ENCODE measurements at places on chromosomes 3 and 15. TPM values are rescaled to one million over a fixed set of nuclear protein-coding genes. Genes with fewer than 3 reads are reported as not detected.

IQSEC1 gene
- total RNA-seq: 56.2 TPM

DPPA2 gene
- not detected for total RNA-seq

TMEM87A gene
- total RNA-seq: 56.3 TPM

LOXL1 gene
- 224 TPM for total RNA-seq

FBXW12 gene
- total RNA-seq: not detected

FHIT gene
- 1.2 TPM for total RNA-seq

DNA sequence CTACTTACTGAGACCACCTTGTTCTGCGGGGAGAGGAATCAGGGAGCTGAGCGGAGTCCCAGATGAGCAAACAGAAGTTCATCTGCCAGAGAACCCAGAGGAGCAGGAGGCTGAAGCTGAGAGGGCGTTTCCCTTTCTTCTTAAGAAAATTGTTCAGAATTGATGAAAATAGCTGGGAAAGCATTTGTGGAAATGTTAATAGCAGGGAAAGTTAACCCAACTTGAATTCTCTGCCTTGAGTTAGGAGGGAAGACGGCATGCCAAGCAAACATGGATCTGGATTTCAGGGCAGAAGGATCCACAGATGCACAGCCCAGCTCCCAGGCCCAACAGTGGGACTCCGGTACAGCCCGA, 23.2 kb downstream of the CRABP1 start:
- no peak for DNase-seq

DNA sequence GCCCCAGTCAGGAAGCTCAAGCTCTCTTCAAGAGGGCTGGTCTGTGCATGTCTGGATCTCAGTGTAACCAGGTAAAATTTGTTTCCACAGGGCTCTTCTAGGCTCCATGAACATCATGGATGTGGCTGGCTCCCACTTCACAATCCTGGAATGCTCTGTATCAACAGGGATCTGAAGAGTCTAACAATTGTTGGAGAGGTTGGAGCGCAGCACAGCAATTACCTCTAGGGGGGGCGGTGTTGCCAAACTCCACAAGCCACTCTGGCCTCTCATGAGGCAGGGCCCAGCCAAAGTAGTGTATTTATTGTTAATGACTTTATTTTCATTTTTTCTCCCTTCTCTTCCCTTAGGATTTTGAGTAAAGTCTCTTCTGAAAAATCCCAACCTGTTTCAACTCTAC, 6.1 kb upstream of the EIF2B5 start:
- peak; percentile 55 for DNase-seq

DNA sequence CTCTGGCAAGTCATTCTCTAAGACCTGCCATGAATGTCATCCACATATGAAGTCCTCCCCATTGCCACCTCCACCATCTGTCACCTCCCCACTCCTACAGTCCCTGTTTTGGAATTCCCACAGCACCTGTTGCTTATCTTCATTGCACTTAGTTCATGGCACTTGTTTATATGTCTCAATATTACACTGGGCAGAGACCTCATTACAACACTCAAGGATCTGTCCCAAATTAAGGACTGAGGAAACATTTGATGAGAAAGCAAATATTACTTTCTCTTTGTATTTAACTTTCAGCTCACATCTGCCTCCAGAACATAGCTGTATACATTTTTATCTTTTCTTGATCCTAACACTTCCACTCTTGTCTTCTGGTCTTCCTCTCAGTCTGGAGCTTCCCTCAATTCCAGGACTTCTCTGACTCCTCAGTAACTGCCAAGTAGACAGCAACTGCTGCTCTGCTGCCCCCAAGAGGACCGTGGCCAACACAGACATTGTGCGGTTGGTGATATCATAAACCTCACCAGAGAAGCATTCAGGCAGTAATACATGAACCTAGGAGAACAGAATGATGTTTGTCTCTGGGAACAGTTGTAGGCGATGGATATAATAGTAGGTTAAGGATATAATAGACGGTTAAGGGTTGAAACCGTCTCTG, 45.0 kb upstream of the FGF12 start:
- peak; percentile 70 for DNase-seq

DNA sequence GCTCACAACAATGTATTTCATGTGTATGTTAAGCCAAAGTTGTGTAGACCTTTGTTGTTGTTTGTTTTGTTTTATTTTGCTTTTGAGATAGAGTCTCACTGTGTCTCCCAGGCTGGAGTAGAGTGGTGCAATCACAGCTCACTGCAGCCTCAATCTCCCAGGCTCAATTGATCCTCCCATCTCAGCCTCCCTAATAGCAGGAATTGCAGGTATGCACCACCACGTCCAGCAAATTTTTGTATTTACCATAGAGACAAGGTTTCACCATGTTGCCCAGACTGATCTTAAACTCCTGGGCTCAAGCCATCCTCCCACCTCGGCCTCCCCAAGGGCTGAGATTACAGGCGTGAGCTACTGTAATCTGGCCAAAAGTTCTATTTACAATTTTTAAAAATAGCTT, 2.7 kb downstream of the HERC1 start:
- no peak for DNase-seq

DNA sequence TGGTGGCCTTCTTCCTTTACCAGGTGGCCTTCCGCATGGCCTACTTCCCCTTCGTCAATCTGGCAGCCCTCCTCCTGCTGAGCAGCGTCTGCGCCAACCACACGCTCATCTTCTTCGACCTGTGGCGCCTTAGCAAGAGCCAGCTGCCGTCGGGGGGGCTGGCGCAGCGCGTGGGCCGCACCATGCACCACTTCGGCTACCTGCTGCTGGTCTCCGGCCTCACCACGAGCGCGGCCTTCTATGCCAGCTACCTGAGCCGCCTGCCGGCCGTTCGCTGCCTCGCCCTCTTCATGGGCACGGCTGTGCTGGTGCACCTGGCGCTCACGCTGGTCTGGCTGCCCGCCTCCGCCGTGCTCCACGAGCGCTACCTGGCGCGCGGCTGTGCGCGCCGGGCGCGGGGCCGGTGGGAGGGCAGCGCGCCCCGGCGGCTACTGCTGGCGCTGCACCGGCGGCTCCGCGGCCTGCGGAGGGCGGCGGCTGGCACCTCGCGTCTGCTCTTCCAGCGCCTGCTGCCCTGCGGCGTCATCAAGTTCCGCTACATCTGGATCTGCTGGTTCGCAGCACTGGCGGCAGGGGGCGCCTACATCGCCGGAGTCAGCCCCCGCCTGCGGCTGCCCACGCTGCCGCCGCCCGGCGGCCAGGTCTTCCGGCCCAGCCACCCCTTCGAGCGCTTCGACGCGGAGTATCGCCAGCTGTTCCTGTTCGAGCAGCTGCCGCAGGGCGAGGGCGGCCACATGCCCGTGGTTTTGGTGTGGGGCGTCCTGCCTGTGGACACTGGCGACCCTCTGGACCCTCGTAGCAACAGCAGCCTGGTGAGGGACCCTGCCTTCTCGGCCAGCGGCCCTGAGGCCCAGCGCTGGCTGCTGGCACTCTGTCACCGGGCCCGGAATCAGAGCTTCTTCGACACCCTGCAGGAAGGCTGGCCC, 9.9 kb downstream of the DISP2 start:
- DNase-seq: peak; percentile 88

DNA sequence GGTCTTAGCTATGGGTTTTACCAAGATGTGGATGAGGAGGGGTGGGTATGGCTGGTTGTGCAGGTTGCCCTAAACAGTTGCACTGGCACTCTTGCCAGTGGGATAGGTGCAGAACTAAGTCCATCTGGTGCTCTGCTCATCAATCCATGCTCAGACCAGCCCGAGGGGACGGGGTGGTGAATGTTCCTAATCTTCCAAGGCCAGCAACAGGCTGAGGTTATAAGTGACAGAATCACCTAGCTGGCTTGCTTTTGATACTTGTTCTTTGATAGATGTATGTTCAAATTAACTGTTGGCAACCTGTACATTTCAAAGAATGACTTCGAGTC, 53.5 kb upstream of the CCR2 start:
- no peak for DNase-seq

DNA sequence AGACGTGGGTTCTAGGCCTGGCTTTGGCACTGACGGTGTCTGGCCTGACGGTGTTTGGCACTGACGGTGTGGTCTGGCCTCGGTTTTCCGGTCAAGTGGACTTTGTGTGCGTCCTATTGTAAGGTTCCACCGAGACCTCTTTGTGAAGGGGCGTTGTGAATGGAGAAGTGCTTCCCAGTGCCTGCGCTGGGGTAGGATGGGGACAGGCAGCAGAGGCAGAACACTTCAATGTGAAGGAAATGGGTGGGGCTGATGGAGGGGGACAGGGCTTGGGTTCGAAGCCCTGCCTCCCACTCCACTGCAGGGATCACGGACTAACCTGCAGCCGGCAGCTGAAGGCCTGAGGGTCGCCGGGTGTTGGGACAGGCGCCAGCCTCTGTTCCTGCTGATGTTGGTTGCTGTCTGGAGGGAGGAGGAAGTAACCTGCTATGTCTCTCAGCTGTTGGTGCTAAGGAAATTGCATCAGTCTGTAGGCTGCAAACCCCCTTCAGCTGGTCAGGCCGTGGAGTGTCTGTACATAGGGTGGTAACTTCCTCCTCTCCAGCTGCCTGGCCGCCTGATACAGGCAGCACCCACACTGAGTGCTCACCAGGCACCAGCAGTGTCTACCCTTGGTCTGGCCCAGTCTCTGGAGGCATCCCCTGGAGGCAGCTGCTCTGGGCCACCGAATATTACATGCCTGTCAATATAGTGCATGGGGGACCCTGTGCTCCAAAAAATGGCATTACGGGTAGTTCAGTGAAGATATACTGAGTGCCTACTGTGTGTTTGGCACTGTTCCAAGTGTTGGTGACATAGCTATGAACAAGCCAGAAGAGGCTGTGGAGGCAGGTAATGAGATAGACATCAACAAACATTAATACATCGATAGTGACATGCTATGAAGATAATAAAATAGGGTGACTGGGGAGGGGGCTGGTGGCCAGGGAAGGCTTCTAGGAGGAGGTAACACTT, 1.1 kb downstream of the TM6SF1 start:
- DNase-seq: no peak

- DNase-seq: no peak
Measured at GRCh38 chr15:60135961-60136360, 131.8 kb downstream of the FOXB1 start.

GRCh38 chr3:66255865-66256264, 35.1 kb downstream of the SLC25A26 start:
- no peak for DNase-seq

GRCh38 chr3:163821841-163822240, 1256.5 kb downstream of the SI start:
- no peak for DNase-seq

DNA sequence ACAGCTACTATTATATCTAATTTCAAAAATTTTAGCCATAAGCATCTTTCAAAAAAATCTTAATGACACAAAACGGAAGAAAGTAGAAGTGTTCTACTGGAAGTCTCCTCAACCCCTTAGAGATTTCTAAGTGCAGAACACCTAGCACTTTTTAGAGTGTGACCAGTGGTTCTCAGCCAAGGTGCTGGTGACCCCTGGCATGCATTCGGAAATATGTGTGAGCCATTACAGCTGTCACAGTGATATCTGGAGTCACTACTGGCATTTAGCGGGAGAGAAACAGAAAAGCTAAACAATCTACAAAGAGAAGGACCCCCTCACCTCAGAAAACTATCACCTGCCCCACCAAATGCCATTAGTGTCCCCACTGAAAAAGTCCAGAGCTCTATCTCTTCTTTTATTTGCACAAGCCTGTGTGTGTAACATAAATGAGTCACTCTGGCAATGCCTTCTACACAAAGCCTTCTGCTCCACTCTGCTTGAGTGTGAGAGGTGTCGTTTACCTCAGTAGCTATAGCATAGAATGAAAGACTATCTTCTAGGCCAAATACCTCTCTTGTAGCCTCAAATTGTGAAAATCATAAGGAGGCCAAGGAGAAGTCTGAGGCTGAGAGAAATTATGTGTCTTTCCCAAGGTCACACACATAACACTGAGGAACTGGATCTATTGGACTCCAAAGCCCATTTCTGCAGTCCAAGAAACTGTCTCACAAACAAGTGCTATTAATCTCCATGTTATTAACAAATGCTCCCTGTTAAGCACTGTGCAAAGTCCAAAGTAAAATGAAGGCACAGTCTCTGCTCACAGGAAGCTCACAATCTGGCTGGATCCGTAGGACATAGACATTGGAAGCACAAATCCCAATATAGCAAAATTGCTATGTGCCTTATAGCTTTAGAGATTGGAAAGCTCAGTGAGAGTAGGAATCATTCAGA, 28.5 kb upstream of the KCNMB2 start:
- peak; percentile 34 for DNase-seq

DNA sequence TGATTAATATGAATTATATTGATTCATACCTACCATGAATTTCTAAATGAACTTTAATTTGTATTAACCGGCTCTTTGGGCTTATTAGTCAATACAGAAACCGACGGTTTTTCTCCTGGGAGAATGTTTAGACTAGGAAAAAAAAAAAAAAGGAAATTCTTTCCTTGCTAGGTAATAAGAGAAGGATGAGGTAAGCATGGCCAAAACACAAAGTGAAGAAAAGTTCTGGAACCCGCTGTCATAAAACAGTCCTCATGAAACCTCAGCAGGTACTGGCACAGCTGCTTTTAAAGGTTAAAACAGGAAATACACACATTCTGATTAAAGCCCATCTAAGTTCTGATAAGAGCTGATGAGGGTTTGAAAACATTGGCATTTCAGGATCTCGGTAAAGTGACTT, 30.8 kb upstream of the PSTPIP1 start:
- DNase-seq: no peak

GRCh38 chr3:156014489-156014888, 105.9 kb upstream of the KCNAB1 start:
- no peak for DNase-seq

DNA sequence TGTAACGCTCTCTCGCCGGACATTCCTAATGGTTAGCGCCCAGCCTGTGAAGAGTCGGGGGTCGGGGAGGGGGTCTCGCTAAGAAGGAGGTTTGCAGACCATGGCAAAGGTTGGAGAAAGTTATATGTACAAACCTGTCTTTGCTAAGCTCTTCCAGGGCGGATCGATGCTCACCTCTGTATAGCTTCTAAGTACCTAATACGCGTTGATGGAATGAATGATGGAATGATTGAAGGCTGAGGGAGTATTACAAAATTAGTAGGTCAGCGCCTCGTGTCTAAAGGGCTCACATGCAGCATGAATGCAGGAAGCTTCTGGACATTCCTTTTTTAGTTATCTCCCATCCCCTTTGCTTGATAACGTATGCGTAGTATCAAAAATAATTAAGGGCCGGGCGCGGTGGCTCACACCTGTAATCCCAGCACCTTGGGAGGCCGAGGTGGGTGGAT, 305 bp upstream of the KPNA1 start:
- no peak for DNase-seq

DNA sequence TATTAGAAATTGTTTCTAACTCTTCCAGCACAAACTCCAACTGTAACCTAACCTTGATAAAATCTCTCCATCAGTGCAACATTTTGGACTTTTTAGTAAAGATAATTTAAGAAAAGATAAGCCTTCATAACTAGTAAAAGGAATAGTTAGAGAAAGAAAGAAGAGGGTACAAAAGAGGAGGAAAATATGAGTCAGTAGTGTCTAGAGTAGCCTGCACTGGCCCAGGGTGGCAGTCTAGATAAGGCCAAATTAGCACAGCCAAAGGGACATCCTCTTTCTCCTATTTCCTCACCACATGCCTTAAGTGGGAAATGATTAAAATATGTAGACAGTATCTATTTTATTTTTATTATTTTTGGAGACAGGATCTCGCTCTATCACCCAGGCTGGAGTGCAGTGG, 3.7 kb downstream of the PROS1 start:
- no peak for DNase-seq

GRCh38 chr3:37694284-37694675, 167.4 kb upstream of the CTDSPL start:
- no peak for DNase-seq

Data from PC-3 (cell line).